Pons (tissue), 1 donor: ENCODE measurements at places on chromosomes 6 and 20.

DNA sequence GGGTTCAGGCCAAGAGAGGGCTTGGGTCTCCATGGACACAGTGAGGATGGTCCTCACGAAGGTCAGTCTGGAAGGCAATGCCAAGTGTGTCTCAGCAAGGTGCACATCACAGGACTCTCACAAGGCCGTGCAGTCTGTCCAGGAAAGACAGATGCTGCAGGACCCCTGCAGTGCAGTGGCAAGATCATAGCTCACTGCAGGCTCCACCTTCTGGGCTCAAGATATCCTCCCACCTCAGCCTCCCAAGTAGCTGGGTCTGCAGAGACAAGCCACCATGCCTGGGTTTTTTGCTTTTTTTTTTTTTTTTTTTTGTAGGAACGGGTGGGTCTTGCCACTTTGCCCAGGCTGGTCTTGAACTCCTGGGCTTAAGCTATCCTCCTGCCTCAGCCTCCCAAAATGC is 26.4 kb downstream of the ZMYND8 start:
- DNase-seq = no peak

GRCh38 chr6:133767357-133767970 is 121.4 kb upstream of the TCF21 start:
- no peak for DNase-seq

DNA sequence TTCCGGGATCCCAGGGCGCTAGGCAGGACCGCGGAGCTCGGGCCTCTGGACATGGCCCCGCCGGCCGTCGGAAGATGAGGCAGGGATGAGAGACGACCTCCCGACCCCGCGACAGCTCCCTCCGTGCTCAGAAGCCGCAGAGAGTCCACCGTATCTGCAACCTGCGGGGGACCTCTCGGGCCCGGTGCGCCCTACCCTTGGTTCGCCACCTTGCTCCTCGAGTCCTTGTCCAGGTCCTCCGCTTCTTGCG is 301 bp downstream of the PPP1R3D start:
- DNase-seq = no peak

DNA sequence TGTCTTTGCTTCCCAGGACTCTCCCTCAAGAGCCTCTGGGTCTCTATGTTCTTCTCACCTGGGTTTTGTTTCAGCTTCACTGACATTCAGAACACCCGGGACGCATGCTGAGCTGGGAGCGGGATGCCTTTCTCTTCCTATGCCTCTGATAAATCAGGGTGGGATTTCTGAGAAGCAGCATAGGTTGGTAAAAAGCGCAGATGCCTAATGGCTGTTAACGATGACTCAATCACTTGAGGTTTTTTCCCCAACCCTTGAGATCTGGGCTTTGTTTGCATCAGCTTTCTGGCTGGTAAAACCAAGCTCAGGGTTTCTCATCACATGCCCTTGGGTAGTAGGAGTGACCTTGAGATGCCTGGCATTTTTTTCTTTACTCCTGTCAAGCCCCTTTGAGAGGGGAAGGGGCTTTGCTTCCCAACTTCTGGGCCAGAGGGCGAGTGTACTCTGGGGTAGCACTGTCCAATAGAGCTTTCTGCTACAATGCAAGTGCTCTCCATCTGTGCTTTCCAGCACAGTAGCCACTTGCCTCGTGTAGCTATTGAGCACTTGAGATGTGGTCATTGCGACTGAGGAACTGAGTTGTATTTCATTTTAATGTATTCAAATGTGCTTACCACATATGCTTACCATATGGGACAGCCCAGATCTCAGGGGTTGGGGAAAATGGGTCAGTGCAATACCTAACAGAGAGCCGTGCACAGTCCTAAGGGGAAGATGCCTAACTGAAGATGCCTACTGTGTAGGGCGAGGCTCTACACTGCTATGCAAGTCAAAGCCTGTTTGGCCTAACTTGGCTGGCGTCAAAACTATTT is 69.1 kb downstream of the PPP1R14C start:
- no peak for DNase-seq

- DNase-seq = no peak
Measured at GRCh38 chr6:18126121-18126520, 3.6 kb upstream of the NHLRC1 start.

GRCh38 chr20:45368221-45368980 is 5.4 kb downstream of the SYS1 start:
- peak; percentile 73 for DNase-seq

DNA sequence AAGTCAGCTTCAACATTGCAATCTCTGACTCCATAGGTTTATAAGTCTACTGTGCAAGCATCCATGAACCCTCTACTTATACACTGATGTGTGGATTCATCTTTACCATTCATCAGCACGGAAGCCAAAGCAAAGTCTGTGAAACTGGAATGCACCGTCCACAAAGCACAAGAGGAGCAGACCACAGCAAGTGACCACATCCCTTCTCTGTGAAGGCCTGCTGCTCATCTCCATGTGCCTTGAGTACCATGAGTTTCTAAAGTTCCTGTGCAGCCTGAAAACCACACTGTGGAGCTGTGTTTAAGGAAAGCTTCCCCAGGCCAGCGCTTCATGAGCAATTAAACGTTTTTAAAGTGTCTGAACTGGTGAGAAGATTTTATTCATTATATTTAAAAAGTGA is 20.0 kb downstream of the GABRR1 start:
- DNase-seq = no peak

DNA sequence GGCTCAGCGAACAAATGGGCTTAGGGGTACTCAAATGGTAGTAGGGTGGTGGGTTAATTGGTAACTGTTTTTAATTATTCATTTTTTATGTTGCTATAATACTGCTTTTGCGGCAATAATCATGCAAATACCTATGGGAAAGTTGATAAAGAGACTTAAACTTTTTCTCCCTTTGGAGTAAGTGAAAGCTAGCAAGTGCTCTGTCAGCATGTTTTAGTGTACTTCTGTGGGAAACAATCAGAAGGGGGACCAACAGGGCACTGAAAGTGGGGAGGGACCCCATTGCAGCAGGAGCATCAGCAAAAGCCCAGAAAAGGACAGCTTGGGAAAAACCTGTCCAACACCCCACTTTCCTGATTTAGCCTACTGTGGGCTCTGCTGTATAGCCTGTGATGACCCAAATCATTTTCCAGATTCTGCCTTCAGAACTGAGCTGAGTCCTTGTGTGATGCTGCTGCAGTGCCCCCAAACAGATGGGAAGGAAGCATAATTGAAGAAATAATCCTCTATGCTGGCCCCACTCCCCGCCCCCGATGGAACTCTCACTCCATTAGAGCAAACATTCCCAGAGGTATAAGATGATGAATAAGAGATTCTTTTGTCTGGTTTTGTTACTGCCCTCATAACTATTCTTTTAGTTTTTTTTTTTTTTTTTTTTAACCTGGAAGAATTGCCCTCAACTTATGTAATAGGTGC is 322.8 kb downstream of the CD83 start:
- no peak for DNase-seq

DNA sequence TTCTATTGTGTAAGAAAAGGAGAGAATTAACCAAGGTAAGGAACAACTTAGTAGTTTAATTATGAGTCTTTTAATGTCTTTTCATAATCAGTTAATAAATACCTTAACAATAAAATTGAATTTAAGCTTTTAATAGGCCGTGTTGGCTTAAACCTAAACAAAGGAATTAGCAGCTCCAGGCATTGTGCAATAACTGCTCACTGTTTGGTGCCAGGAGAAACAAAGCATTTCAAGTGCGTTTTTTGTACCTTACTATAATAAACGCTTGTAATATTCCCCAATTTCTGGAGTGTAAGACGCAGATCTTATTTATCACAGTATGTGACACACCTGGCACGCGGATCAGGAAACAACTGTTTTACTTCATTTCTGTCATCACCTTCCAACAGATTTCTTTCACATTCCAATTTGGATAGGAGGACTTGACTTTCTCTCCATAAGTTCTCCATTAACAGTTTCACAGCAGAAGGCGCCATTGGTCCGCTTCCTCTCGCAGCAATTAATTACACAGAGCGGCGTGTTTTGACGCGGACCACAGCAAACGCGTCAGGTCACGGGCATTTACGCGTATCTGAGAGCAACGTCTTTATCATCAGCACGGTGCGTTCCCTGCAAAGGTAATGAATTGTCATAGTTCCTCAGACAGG is 335.8 kb upstream of the NT5E start:
- DNase-seq = no peak

DNA sequence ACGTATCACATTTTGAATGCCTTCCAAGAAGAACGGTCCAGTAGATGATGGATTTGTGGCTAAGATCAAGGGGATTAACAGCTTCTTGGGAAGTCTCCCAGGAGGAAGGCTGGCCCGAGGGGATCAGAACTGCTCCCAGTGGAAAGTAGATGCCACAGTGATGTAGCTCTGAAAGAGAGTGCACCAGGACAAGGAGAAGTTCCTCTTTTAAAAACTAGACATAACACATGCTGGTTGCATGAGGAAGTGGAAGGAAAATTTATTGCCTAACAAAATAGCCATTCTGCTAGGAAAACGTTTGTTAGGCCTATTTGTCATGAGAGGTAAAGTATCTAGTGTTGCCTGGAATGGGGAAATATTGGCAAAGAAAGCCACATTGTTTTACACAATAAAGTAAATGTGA is 87.8 kb downstream of the CDH26 start:
- peak; percentile 80 for DNase-seq

DNA sequence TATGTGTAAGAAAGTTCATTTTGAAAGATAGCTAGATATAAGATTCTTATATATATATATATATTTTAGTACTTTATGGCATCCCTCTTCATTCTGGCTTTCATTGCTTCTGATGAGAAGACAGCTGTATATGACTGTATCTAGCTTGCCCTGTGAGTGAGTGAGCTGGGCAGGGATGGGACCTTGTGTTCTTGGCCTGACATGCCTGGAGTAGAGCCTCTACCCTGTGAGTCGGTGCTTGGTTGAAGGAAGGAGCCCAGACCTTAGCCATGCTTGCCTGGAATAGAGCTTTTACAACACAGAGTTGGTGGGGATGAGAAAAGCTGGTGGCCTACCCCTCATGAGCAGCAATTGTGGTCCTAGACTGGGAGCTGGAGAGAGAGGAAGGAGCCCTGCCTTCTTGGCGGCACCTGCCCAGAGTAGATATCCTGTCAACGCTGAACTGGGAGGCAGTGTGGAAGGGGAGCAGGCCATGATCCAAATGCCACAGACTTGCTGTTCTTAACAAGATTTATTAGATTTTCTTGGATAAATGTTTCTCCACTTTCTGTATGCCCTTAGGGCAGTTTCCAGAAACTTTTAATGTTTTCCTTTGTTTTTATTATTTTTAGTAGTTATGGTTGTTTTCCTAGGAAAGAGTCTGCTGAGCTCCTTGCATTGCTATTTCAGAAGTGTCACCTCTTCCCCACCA is 31.6 kb downstream of the FIG4 start:
- no peak for DNase-seq
